ENCODE measurements at places on chromosomes 4 and X.
A peak's percentile ranks its signal among the peaks of the same experiment; 100 is the strongest.

DNA sequence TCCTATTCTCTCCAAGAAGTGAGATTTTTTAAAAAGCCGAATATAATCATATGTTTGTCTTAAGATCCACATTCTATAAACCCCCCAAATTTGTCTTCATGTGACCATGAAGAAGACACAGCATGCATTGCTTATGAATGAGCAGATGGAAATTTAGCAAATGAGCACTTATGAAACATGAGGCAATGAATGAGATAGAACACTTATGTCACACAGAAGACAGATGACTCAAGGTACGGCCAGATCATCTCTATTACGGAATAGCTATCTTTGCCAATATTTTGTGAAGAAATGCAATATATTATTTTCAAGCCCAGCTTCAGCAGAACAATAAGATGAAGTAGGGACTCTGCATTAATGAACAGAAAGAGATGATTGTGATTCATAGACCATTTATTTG lies 21.4 kb downstream of the PHEX start:
- DNase-seq = peak; percentile 54

DNA sequence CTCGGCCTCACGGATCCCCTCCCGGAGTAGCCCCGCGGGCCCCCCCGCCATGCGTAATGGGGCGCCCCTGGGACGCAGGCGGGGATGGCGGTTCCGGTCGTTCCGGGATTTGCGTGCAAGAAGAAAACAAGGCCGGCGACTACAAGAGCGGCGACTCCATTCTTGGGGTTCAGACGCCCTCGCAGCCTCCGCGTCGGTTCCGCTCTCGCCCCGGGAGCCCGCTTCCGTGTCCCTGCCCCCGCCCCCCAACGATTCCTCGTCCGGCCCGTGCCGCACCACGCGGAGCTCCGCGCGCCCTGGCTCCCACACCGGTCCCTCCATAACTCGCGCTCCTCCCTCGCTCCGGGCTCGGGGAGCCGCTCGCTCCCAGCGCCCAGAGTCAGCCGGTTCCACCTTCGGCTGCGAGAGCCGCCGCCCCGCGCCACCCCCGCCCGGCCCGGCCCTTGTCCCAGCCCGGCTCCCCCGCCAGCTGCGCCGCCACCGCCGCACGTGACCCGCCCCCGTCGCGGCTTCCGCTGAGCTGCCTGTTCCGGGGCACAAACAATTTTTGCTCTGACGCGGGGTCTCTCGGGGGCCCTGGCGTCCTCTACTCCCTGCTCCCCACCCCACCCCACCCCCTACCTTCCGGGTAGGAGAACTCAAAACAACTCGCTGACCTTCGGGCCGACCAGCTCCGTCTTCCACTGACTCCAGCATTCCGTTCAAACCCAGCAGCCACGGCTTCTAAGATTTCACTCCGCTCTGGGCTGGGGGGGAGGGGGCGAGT lies 78.8 kb upstream of the BCOR start:
- DNase-seq = peak; percentile 66

- no peak for DNase-seq
These were observed 254.2 kb downstream of the KCTD8 start for GRCh38 chr4:44194365-44194764.

DNA sequence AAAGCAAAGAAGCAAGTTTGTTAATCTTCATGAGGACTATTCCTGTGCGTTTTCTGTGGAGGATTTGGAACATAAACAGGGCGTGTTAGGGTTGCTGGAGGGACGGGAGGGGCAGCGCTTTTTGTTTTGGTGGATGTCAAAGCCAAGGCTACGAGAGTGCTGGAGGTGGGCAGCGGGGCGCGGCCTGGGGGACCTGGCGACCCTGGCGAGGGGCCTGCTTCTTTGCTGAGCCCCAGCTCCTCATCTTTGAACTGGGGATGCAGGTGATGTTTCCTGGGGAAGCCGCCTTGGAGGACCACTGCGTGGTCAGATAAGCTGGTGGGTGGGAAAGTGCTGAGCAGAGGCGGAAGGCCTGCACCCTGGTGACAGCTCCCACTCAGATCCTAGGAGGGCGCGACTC lies 55.2 kb downstream of the SORCS2 start:
- no peak for DNase-seq

GRCh38 chr4:67886281-67886680 lies 2.5 kb upstream of the TMPRSS11D start:
- peak; percentile 60 for DNase-seq

DNA sequence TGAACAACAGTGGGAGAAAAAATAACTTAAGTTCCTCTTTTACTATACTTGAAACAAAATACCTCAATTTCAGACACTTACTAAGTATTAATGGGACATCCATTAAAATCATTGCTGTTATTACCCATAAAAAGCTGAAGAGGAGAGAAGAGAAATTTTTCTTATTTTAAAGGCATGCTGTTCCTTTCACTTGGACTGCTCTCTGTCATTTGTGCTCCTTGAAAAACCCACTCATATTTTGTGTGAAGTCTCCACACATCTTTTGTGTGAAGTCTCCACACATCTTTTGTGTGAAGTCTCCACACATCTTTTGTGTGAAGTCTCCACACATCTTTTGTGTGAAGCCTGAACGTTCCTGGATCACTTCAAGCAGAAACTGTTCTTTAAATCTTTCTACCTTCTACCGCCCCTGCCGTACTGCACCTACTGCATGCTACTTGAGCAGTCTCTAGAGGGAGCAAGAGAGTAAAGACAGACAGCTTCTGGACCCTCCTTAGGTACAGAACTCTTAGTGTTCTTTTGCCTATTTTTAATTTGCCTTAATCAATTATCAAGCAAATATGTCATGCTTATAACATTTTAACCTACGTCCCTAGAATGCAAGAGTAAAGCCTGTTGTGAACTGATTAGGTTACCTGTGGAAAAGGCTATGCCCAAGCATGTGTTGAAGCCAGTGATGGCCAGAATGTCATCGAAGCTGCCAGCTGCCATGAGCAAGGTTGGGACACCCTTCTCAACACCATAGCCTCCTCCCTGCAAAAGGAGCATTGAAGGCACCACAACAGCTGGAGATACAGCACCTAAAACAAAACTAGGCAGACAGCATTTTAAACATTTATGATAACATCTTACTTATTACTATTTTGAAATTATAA lies 27.1 kb upstream of the SLC9B1 start:
- peak; percentile 60 for DNase-seq

DNA sequence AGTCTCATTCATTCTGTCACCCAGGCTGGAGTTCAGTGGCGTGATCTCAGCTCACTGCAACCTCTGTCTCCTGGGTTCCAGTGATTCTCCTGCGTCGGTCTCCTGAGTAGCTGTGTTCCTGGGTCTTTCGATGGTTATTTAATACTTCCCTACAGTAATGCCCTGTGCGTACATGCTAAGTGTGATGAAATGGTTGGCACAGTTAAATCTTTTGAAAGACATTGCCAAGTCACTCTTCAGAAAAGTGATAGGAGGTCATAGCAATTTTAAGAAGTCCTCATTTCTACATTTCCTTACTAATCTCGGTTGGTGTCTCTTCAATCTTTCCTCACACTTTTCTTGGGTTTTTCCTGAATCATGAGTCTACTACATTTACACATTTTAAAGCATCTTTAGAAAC lies 14.4 kb downstream of the HTT-AS start:
- no peak for DNase-seq

DNA sequence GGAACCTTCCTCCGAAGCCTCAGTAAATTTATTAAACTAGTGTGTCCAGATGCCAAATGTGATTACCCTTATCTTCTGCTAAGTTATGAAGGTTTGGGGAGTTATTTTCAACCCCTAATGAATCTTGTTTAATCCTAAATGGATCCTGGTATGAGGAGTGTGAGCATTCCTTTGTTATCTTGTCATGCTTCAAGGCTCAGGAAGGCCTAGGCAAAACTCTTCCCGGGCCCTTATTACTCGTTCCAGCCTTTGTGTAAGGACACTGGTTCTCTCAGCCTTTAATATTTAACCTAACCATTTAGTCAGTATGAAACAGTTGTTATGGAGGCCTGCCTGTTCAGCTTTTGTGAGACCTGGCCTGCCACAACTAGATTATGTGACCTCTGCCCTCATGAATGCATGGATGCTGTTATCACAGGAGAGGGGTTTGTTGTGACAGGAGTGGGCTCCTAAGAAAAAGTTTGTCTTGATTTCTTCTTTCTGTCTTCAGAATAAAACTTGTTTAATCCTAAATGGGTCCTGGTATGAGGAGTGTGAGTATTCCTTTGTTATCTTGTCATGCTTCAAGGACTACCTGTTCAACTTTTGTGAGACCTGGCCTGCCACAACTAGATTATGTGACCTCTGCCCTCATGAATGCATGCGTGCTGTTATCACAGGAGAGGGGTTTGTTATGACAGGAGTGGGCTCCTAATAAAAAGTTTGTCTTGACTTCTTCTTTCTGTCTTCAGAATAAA lies 181.7 kb downstream of the SLC39A8 start:
- DNase-seq = no peak

DNA sequence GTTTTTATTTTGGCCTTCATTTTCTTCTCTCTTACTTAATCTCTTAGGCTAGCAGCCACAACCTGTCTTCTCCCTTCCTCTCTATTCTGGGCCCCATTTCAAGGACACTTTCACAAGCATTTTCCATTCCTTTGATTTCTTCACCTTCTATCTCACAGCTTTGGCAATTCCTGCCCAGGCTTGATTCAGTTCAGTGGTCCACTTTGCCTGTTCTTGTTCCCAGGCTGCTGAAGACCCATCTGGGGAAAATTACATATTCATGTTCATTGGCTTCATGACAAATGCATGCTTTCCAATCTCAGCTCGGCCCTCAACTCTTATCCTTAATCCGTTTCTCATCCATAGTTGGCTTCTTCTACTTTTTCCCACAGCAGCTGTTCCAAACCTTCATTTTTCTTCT lies 38.7 kb upstream of the LPAR4 start:
- DNase-seq = no peak

DNA sequence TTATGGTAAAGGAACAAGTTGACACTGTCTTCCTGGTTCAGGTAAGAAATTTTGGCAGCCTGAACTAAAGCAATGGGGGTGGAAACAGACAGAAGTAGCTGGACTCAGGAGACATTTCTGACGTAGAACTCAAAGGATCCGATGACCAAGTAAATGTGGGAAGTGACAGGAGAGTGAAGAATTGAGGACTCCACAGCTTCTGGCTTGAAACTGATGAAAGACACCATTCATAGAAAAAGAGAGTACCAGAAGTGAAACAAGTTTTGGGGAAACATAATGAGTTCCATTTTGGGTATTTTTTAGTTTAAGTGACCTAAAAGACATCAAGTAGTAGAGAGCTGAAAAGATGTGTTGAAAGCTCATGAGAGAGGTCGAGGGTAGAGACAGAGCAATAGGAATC lies 5.7 kb downstream of the FAM120C start:
- no peak for DNase-seq

DNA sequence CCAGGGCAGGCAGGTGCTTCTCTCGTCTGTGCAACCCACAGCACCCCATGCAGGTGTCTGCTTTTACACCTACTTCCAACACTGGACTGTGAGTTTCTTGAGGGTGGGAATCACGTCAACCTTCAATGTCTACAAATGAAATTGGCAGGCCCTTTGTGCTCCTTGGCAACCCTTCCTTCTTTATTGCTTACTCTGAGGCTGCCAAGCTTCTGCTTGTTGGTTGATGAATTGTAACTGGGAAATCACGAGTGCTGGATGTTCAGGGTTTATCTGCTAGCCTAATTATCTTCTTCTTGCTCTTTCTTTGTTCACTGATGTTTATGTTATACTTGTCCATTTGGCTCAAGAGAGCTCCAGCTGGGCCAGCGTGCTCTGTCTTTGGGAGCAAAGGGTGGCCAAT lies 2.5 kb upstream of the DGAT2L6 start:
- DNase-seq = peak; percentile 36

DNA sequence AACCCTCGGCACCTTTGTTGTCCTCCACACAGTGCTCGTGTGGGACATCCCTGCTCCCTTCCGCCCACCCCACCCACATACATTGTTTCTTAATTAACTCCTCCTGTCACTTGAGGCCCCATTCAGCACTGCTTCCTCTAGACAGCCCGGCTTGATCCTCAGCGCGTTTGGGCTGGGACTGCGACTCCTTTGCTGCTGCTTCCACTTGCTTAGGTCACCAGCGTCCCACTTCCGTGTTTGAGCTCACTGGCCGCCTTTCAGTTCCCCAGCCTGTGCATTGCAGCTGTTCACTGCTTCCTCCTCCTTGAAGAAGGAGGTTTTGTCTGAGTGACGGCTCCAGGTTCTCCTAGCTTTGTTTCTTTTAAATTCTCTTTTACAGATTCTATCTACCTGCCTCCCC lies 16.1 kb downstream of the RNF4 start:
- DNase-seq = peak; percentile 84

DNA sequence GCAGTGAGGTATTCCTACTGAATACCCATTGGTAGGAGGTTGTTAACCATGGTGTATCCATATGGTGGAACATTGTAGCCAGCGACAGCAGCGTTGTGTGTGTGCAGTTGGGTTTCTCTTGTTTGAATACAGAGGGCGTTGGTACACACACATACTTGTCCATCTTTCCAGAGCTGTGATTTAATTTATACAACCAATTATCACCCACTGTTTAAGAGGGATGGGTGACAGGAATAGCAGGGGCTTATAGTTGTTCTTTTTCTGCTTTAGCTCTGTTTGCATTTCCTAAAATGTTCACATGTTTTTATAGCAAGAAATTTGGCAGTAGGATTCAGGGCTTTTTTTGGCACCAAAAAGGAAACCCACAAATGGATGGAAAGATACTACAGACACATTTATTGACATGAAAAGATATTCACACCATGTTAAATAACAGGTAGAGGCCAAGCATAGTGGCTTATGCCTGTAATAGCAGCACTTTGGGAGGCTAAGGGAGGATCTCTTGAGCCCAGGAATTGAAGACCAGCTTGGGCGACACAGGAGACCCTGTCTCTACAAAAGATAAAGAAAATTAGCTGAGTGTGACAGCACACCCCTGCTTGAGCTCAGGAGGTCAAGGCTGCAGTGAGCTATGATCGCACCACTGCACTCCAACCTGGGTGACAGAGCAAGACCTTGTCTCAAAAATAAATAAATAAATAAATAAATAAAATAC lies 60.6 kb downstream of the TNIP2 start:
- DNase-seq = no peak

DNA sequence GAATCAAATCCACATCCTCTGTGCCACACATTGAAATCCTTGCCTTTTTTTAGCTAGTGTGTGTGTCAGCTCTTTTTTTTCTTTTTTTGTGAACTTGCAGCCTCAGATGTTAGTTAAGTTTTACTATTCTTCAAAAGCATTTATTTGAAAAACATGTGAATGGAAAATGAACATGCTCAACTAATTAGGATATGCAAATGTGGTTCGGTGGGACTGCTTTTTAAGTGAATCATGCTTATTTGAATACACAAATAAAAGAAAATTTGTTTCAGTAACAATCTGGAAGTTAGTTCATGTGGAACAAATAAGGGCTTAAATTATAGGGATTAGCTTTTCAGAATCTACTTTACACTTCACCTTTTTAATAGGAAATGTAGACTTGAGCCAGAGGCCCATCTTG lies 751.5 kb upstream of the FAM241A start:
- no peak for DNase-seq

- no peak for DNase-seq
These were observed 21.8 kb downstream of the TLR2 start for GRCh38 chr4:153705743-153706468.

GRCh38 chr4:4627111-4627510 lies 85.3 kb upstream of the STX18 start:
- no peak for DNase-seq
